ENCODE measurements at places on chromosomes 5 and 9. TPM values are rescaled to one million over a fixed set of nuclear protein-coding genes. Genes with fewer than 3 reads are reported as not detected.
A peak's percentile ranks its signal among the peaks of the same experiment; 100 is the strongest.

DNA sequence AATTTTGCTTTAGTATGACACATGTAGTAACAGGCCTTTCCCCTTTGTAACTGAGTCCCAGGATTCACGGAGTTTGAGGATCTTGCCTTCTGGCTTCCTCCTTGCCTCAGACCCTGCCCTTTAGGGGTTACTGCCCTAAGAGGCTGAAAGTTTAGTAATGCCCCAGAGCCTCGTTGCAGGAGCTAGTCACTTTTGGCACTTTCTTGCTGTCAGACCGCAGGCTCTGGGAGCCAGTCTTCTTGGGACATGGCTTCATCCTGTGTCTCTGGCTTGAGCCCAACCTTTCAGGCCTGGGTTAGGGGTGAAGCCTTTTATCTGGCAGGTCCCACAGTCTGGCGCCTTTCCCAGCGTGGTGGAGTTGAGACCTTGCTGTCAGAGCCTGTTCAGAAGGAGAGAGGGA, 185.6 kb upstream of the DMRT1 start:
- no peak for DNase-seq
- H3K4me1 ChIP-seq = peaks cover 9% of the 10 kb centered on the region
- H3K36me3 ChIP-seq = no peaks in the 10 kb centered on the region
- H3K27ac ChIP-seq = no peak overlapping the region
- no peak overlapping the region for H3K4me3 ChIP-seq
- H3K27me3 ChIP-seq = no peaks in the 10 kb centered on the region

The OR1J2 gene
- total RNA-seq = not detected

- no peak overlapping the region for H3K27ac ChIP-seq
- no peak for DNase-seq
- H3K36me3 ChIP-seq = no peaks in the 10 kb centered on the region
- no peak overlapping the region for H3K4me3 ChIP-seq
These were observed 12.9 kb downstream of the PHYHD1 start for GRCh38 chr9:128933731-128934130.

- DNase-seq = no peak
- H3K27me3 ChIP-seq = no peaks in the 10 kb centered on the region
- H3K27ac ChIP-seq = peak overlapping the region; percentile 90
- peaks cover 32% of the 10 kb centered on the region for H3K36me3 ChIP-seq
- peak overlapping the region; percentile 89 for H3K4me3 ChIP-seq
These were observed 682 bp downstream of the MAN1B1 start for GRCh38 chr9:137087409-137087925.

- no peaks in the 10 kb centered on the region for H3K36me3 ChIP-seq
- DNase-seq = no peak
- H3K27ac ChIP-seq = no peak overlapping the region
- no peaks in the 10 kb centered on the region for H3K4me1 ChIP-seq
These were observed 464.9 kb upstream of the BRINP1 start for GRCh38 chr9:119834064-119834620.

GRCh38 chr5:16364910-16365309, 100.7 kb downstream of the ZNF622 start:
- H3K36me3 ChIP-seq = no peaks in the 10 kb centered on the region
- no peak overlapping the region for H3K4me3 ChIP-seq
- no peaks in the 10 kb centered on the region for H3K27me3 ChIP-seq
- DNase-seq = no peak
- H3K4me1 ChIP-seq = no peaks in the 10 kb centered on the region
- H3K27ac ChIP-seq = no peak overlapping the region

DNA sequence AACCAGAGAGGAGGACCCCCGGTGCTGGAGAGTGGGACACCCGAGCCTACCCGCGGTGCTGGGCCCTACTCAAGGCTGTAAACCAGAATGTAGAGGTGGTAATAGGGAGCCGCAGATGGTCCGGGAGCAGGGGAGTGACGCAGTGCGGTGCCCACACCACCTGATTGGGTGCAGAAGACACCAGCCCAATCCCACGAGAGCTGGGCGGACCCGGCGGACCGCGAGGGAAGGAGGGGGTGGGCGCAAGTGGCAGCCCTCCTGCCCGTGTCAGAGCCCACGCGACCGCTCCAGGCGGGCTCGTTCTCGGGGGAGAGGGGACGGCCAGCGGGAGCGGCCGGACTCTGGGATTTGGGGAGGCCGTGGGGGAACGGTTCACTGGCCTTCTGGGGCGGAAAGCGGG, 71.2 kb downstream of the C9orf50 start:
- no peaks in the 10 kb centered on the region for H3K36me3 ChIP-seq
- no peak for DNase-seq
- peak overlapping the region; percentile 10 for H3K4me3 ChIP-seq
- no peak overlapping the region for H3K27ac ChIP-seq
- peaks cover 52% of the 10 kb centered on the region for H3K27me3 ChIP-seq

The C5orf63 gene
- total RNA-seq = 6.6 TPM
